ENCODE measurements at places on chromosomes 1 and 21.
A peak's percentile ranks its signal among the peaks of the same experiment; 100 is the strongest.

GRCh38 chr1:31529999-31530684, 46.2 kb upstream of the TINAGL1 start:
- DNase-seq, result no peak

- DNase-seq, result no peak
These were observed 23.2 kb downstream of the CDC42 start for GRCh38 chr1:22075718-22076117.

DNA sequence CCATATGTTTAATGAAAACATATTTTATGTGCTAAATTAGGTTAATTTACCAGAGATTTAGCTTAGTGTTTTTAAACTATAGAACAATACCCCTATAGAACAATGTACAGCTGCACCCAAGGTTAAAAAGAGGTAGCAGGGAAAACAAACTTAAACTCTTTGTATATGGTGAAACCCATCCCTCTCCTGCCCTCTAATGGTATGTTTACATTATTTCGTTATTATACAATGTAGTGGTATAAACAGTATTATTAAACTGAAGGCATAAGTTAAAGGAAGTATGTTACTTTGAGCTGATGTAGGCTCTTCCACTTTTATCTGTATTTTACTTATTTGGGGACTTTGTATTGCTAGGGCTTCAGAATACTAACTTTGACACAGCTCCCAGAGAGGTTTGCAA, 16.7 kb upstream of the ZYG11A start:
- peak; percentile 25 for DNase-seq

GRCh38 chr1:72229893-72230292, 52.4 kb downstream of the NEGR1 start:
- no peak for DNase-seq

- no peak for DNase-seq
These were observed 7.5 kb downstream of the TOR1AIP1 start for GRCh38 chr1:179889589-179889988.

DNA sequence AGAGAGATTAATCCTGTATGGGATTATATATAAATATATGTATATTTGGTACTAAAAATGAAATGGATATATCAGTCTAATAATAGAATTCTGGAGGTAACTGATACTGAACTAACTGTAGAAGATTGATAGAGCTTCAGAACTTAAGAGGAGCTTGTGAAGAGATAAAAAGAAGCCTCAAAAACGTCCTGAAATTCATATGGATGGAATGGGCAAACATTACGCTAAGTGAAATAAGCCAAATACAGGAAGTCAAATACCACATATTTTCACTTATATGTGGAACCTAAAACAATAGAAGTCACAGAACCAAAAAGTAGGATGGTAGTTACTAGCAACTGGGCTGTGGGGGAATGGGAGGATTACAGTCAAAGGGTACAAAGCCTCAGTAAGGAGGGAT, 36.0 kb upstream of the ADGRL4 start:
- DNase-seq, result no peak

DNA sequence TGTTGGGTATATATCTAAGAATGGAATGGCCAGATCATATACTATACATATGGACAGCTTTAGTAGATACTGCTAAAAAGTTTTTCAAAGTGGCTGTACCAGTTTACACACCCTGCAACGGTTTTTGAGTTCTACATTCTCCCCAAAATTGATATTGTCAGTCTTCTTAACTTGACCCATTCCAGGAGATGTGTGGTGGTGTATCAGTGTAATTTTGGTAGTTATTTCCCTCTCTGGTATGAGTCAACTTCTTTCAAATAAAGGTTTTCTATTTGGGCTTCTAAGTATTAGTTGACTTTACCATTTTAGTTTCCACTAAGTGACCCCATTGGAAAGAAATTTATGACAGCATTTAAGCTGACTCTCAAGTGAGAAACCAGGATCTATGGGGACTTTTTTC, 29.2 kb downstream of the INKA2 start:
- DNase-seq, result no peak

DNA sequence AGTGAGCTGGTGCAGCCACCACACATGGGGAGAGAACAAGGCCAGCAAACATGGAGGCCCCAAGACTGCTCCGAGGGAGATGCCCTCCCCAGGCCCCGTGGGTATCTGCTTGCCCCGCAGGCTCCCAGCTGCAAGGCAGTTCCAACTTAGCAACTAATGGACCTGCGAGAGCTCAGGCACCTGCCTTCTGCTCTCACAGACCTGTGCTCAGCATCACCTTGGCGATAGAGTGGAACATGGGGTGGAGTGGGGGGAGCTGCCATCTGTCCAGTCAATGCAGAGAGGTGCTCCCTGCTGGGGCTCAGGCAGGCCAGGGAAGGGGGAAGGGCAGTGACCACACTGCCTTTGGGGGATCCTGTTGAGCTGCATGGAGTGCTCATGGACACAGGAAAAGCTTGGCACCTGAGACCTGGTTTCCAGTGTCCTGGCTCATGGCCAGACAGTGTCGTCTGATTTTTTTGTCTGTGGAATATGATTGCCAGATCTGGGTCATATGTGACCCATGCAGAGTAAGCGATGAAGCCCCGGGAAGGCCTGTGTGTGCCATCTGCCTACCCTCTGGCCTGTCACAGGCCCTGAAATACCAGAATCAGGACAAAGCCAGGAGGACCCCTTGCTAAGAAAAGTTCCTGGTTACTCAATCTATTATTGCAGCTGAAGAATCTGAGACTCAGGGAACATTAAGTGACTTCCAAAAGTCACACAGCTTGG, 39.9 kb upstream of the TENT5C start:
- no peak for DNase-seq

DNA sequence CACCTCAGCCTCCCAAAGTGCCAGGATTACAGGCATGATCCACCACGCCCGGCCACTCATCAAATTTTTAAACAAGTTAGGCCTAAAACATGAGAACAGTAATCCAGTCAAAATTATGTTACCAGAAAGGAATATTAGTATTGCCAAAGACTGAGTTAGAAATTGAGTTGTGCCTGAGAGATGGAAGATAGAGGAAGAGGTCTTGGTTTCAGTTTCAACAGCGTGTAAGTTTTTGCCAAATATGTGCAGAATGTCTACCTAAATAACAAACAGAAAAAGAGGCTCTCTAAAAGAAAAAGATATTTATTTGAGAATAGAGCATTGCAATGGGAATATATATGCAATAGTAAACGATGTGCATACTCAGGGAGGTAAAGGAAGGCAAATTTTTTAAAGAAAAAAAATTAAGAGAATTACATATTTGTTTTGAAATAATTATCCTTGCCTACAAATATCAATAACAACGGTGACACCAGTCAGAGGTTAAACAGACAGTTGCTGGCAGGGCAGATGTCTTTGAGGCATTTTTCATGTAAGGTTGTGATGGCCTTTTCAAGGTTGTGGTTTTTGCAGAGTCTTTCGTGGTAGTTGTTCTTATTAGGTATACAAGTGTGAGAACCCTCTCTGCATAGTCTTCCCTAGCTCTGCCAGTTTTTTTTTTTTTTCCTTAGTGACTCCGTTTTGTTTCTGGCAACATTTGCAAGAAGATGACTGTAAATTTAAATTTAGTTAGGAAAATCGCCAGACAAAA, 2.2 kb upstream of the CD1B start:
- no peak for DNase-seq

GRCh38 chr1:15669864-15670263, 14.3 kb upstream of the PLEKHM2 start:
- DNase-seq, result no peak

GRCh38 chr1:8011016-8011415, 15.1 kb downstream of the ERRFI1 start:
- DNase-seq, result no peak

DNA sequence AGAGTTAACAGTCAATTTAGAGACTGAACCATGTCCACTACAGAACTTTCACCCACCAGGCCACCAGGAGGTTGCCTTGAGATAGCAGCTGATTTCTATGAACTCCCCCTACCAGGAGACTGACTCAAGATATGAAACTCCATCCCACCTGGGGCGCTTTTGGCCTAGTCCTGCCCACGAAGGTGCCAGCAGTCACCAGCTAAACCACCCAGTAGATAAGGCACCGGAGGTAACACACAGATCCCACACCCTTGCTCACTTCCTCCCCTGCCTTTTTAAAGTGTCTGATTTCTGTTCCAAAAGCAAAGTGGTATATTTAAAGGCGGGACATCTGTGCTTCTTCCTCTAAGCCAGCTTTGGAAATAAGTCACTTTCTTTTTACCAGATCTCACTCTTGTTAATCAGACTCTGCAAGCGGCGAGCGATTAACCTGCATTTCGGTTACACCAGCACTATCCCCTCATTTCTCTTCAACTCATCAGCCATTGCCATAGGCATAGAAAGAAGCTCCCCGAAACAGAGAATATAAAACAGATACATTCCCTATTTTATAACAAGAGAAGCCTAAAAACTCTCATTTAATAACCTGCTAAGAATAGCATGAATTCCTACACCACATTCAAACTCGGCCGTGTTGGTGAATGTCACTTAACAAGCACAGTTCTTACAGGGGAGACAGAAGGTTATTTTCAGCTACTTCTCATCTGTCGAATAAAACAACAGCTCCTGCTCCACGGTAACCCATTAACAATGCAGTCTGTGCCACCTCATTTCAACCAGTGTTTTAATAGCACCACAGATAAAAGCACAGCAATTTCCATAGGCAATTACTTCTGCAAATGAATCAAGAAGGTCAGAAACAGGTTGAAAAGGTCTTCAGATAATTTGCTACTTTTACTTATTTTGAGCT, 318.1 kb downstream of the KCNH1 start:
- no peak for DNase-seq

GRCh38 chr21:15159382-15160020, 94.7 kb upstream of the NRIP1 start:
- DNase-seq, result no peak

- DNase-seq, result no peak
These were observed 497.0 kb downstream of the RWDD3 start for GRCh38 chr1:95730986-95731385.

GRCh38 chr1:202890392-202890791, 1.4 kb upstream of the RABIF start:
- DNase-seq, result no peak

- DNase-seq, result no peak
These were observed 50.7 kb downstream of the ARHGEF16 start for GRCh38 chr1:3505161-3505560.

GRCh38 chr21:35843911-35844667, 216.2 kb downstream of the SETD4 start:
- DNase-seq, result no peak

DNA sequence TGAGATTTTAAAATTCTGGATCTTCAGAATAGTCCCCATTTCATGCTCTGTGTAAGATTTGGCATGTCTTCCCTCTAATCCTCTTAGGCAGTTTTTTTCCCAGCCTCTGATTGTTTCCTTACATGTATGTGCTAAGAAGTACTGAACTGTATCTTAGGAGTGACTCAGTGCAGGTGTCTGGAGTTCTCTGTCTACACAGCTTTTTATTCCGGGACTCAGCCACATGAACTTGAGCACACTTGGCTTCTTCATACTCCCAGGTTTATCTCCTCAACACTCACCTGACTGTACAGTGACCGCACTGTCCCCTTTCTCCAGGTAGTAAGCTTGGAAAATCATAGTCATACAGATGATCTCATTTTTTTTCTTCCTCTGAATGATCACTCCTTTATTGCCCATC, 50.7 kb downstream of the SYT14 start:
- no peak for DNase-seq

DNA sequence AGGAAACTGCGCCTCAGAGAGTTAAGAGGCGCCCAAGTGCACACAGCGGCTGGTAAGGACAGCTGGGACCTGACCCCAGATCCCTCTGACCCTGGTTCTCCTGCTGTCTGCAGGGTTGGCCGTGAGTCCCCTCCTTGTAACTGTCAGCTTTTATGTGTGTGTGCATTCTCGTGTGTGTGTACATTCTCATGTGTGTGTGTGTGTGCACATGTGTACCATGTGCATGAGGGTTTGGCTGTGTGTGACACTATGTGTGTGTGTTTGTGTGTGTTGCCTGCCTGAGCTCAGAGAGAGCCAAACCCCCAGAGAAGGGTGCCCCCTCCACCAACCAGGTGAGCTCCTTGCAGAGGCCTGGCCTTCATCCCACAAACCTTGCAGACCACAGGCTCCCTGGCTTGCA, 25.9 kb upstream of the EFHD2 start:
- no peak for DNase-seq

DNA sequence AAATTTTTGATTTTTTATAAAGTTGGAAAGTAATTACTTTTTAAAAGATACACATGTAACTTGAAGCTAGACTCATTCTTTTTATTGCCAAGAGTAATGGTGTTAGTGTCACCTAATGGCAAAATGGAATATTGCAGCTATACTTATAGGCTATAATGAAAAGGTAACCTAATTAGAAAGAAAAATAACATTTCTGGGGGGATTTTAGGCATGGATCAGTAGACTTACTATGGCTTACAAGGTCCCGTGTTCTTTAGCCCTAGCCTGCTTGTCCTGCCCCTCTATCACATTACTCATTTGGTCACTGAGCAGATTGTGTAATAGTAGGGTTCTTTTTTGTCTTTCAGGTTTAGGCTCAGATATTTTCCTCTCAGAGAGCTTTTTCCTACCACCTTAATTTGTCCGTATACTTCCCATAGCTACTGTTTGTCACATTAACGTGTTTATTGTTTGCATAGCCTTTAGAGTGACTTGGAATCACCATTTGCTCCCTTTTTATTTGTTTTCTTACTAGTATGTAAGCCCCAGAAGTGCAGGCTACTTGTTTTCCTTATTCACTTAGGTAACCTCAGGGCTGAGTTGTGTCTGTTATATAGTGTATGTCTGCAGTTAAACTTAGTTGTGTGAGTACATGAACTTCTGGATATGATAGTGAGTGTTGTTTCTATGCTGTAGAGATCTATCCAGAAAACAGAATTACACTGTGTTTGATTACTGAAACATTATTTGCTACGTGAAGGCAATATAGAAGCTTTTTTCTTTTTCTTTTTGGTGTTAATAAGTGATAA, 58.7 kb downstream of the RABGAP1L start:
- DNase-seq, result no peak

DNA sequence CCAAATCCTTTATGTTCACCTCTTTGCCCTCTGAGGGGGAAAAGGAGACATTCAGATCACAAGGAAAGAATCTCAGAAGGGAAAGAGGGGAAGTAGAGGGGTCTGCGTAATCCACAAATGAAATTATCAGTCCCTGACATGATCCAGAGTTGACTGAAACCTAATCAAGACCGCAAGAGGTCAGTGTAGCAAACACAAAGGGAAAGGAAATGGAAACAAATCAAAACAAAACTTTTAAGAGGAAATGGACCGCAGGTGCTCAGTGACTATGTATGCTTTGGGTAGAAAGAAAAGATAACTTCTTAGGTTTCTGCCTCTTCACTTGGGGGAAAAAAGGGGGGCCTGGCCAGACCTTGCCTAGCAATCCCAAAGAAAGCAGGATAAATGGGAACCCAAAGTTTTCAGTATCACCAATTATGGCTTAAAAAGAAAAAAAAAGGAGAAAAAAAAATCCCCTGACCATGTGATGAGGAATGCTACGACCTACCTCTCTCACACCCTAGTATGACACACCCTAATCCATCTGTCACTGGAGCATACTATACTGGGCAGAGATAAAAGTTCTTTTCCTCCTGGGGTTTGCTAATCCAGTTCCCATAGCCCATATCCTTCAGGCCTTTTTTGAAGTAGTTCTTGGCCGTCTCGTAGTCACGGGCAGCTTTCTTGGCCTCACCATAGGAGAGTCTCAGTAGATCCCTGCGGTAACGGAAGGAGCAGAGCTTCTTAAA, 16.9 kb downstream of the CHRNB2 start:
- no peak for DNase-seq

GRCh38 chr1:234139966-234140365, 233.3 kb upstream of the COA6 start:
- no peak for DNase-seq
